Naive thymus-derived CD8-positive, alpha-beta T cell (primary cell): ENCODE measurements at places on chromosomes 2 and 18.

GRCh38 chr18:33594799-33595198, 16.8 kb downstream of the ASXL3 start:
- H3K4me1 ChIP-seq, result no peaks in the 10 kb centered on the region
- DNase-seq, result no peak
- H3K27ac ChIP-seq, result no peak overlapping the region
- H3K36me3 ChIP-seq, result no peaks in the 10 kb centered on the region
- H3K4me3 ChIP-seq, result no peak overlapping the region

DNA sequence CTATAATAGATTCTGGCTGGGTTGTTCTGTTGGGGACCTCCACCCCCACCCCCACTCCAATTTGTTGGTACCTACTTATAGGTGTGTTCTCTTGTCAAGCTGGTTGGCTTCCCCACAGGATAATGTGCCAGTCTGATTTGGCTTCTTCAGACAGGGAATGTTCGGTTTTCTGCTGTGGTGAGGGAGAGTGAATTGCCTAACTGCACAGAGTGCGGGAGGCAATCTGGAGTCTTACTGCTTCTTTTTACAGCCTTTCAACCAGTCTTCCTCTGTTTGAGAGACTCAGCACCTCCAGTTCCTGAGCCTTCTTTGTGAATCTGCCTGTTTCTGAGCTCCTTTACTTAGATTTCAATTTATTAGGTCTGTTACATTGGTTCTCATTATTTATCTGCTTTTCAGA, 27.4 kb upstream of the SNORC start:
- H3K27ac ChIP-seq, result peak overlapping the region; percentile 36
- no peak for DNase-seq
- H3K4me1 ChIP-seq, result peaks cover 19% of the 10 kb centered on the region
- H3K36me3 ChIP-seq, result peaks cover 7% of the 10 kb centered on the region

- no peaks in the 10 kb centered on the region for H3K27me3 ChIP-seq
- H3K4me3 ChIP-seq, result no peak overlapping the region
- H3K36me3 ChIP-seq, result no peaks in the 10 kb centered on the region
- DNase-seq, result no peak
- no peak overlapping the region for H3K27ac ChIP-seq
- H3K4me1 ChIP-seq, result peaks cover 7% of the 10 kb centered on the region
These were observed 8.7 kb upstream of the HTR2B start for GRCh38 chr2:231133365-231134099.

GRCh38 chr18:5824370-5824984, 70.8 kb downstream of the TMEM200C start:
- no peak overlapping the region for H3K27ac ChIP-seq
- no peaks in the 10 kb centered on the region for H3K36me3 ChIP-seq
- H3K4me3 ChIP-seq, result no peak overlapping the region
- no peaks in the 10 kb centered on the region for H3K4me1 ChIP-seq
- peaks cover 34% of the 10 kb centered on the region for H3K27me3 ChIP-seq

GRCh38 chr18:22412176-22412911, 5.4 kb downstream of the CTAGE1 start:
- H3K36me3 ChIP-seq, result no peaks in the 10 kb centered on the region
- DNase-seq, result no peak
- no peaks in the 10 kb centered on the region for H3K27me3 ChIP-seq
- no peak overlapping the region for H3K4me3 ChIP-seq

DNA sequence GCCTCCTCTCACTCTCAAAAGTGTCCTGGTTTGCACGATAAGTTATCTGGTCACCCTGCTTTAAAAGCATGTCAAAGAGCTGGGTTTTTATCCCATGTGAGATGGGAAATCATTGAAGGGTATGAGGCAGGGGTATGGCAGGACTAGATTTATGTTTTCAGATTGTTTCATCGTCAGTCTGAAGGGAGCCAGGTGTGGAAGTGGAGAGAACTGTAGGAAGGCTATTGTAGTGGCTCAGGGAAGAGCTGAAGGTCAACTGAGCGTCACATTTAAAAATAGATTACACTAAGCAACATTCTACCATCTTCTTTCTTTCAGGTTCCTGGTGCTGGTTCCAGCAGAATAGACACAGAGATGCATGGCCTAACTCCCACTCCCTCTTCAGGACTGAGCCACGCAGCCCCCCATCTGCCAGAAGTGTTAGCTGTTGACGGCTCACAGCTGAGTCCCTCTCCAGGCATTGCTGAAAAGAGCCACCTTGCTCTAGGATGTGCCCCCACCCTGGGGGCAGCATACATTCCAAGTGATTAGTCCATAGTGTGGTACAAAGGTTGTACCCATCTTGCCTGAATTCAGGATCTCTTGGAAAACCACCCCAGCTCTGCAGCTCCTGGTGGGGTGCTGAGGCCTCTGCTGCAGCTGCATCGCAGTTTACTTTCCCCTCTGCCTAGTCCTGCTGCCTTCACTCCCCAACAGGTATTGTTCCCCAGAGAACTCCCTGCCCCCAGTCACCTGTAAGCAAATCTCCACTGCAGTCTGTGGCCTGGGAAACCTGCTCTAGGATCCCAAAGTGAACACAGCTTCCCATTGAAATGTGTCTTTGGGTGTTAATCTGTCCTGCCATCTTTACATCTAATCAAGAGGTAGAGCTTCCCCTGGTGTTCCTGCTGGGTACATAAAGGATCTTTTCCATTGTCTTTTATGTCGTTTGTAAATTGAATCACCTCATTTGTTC, 79.5 kb upstream of the KLF7 start:
- no peak for DNase-seq
- H3K4me3 ChIP-seq, result no peak overlapping the region
- no peaks in the 10 kb centered on the region for H3K27me3 ChIP-seq
- H3K27ac ChIP-seq, result no peak overlapping the region
- no peaks in the 10 kb centered on the region for H3K36me3 ChIP-seq

- no peak overlapping the region for H3K4me3 ChIP-seq
- H3K4me1 ChIP-seq, result no peaks in the 10 kb centered on the region
- peaks cover 2% of the 10 kb centered on the region for H3K27me3 ChIP-seq
- no peak for DNase-seq
These were observed 20.5 kb downstream of the CFAP65 start for GRCh38 chr2:219020604-219021365.

DNA sequence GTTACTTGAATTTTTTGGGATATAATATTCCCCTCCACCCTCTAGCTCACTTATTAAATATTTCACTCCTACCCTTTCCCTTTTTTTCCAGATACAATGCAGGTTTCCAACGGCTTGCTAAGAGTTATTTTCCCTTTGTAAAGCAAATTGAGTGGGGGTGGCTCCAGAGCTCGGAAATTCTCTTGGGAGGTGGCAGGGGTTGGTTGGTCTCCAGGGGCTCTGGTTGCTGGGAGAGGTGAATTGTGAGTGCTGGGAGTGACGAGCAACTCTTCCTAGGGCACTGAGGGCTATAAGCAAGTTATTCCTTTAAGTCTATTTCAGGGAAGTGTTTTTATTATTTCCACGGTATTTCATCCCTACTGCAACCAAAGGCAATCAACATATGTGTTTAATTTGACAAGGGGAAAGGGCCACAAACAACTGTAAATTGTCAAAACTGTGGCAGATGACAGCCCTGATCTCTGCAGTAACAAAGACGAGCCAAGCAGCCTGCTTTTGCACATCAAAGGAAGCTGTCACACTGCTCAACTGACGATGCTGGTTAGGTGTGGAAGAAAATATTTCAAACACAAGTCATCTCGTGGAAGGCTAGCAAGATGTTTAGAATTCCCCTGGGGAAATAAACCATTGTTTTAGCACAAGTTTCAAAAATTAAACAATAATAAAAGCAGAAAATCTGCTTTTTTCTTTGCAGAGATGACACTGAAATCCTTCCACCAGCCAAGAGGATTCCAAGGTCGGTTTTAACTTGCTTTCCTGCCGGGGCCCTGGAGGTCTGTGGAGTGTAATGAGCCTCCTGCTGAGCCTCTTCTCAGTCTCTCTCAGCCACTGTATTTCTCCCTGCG, 34.8 kb upstream of the ASXL2 start:
- no peaks in the 10 kb centered on the region for H3K27me3 ChIP-seq
- H3K27ac ChIP-seq, result no peak overlapping the region
- no peaks in the 10 kb centered on the region for H3K36me3 ChIP-seq
- peaks cover 14% of the 10 kb centered on the region for H3K4me1 ChIP-seq
- no peak for DNase-seq
- no peak overlapping the region for H3K4me3 ChIP-seq

GRCh38 chr2:6512589-6512988, 353.1 kb downstream of the CMPK2 start:
- DNase-seq, result no peak
- H3K4me1 ChIP-seq, result no peaks in the 10 kb centered on the region
- H3K27me3 ChIP-seq, result no peaks in the 10 kb centered on the region
